ENCODE measurements at places on chromosomes 7 and 10. TPM values are rescaled to one million over a fixed set of nuclear protein-coding genes. Genes with fewer than 3 reads are reported as not detected.

ELN gene
- 15.9 TPM for total RNA-seq

GPC2 gene
- 6.7 TPM for total RNA-seq

WNT16 gene
- not detected for total RNA-seq

OPN4 gene
- total RNA-seq, result not detected

H2BK1 gene
- total RNA-seq, result not detected

DKK1 gene
- not detected for total RNA-seq

DGKI gene
- total RNA-seq, result not detected

GRCh38 chr10:124678557-124679240 is 65.5 kb downstream of the FAM53B start:
- no peak overlapping the region for H3K27ac ChIP-seq
- H3K27me3 ChIP-seq, result no peaks in the 10 kb centered on the region
- H3K4me1 ChIP-seq, result no peaks in the 10 kb centered on the region

- H3K27me3 ChIP-seq, result no peaks in the 10 kb centered on the region
- H3K36me3 ChIP-seq, result no peaks in the 10 kb centered on the region
- no peak overlapping the region for H3K4me3 ChIP-seq
- no peak for DNase-seq
These were observed 210.7 kb downstream of the SKAP2 start for GRCh38 chr7:26653430-26654399.

DNA sequence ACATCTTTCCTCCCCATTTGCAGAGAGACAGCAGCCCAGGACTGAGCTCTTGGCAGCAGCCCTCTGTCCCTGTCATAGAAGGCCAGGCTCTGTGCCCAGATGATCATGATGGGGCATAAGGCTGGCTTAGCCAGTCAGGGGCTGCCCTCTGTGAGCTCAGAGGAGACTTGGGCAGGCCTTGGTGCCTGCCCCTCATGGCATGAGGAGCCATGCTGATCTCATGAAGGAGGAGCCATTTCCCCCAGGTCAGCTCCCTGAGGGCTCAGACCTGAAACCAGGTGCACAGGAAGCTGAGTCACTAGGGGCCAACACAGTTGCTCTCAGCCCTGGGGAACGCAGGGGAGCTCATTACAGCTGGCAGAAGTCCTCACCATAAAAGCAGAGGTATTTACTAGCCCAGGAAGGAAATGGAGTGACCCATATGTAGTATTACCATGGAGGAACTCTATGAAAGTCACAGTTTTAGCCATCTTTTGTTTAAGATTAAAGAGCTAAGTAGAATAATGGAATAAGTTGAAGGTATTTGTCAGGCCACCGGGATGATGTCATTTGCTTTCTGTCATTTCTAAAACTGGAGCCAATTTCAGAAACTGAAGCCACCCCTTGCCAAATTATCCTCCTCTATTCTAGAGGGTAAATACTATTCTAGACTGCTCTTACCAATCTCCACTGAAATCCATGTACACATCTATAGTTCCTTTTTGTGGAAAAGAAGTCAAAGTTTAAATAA is 362.4 kb upstream of the ZNF32 start:
- H3K4me1 ChIP-seq, result peaks cover 3% of the 10 kb centered on the region
- no peaks in the 10 kb centered on the region for H3K36me3 ChIP-seq
- no peaks in the 10 kb centered on the region for H3K27me3 ChIP-seq
- H3K4me3 ChIP-seq, result no peak overlapping the region
- no peak for DNase-seq

GRCh38 chr10:3393958-3394357 is 221.4 kb upstream of the PITRM1 start:
- no peaks in the 10 kb centered on the region for H3K27me3 ChIP-seq
- H3K36me3 ChIP-seq, result no peaks in the 10 kb centered on the region
- H3K27ac ChIP-seq, result no peak overlapping the region
- H3K4me3 ChIP-seq, result no peak overlapping the region

DNA sequence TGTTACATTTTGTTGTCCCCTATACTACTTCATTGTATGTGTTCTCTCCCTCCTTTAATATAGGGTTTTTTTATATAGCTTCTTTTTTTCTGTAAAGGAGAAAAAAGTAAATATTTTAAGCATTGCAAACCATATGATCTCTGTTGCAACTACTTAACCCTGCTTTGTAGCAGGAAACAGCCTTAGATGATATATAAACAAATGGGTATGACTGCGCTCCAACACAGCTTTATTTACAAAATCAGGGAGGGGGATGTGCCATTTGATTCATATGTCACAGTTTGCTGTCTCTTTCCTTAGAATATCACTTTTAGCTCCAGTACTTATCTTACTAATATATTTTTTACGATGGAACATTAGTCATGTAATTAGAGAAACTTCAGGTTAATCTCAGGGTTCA is 155.2 kb upstream of the GNAI1 start:
- H3K27me3 ChIP-seq, result no peaks in the 10 kb centered on the region
- H3K27ac ChIP-seq, result no peak overlapping the region
- H3K36me3 ChIP-seq, result no peaks in the 10 kb centered on the region
- no peaks in the 10 kb centered on the region for H3K4me1 ChIP-seq

DNA sequence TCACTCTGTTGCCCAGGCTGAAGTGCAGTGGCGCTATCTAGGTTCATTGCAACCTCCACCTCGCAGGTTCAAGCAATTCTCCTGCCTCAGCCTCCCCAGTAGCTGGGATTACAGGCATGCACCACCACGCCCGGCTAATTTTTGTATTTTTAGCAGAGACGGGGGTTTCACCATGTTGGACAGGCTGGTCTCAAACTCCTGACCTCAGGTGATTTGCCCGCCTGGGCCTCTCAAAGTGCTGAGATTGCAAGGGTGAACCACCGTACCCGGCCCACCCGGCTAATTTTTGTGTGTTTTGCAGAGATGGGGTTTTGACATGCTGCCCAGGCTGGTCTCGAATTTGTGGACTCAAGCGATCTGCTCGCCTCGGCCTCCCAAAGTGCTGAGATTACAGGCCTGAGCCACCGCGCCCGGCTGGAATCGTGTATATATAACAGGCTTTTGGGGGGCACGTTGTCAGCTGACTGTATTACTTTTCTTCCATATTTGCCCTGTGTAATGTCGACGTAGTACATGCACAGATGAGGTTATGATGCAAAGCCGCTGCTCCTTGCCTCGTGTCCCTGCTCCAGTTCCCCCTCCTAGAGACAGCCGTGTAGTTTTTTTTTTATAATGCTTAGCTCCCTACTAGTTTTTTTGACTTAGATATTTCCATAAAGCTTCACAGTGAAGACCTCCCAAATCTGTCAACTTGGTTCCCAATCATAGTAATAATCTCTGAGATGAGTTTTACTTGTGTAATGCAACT is 883 bp upstream of the TRA2A start:
- no peaks in the 10 kb centered on the region for H3K36me3 ChIP-seq
- DNase-seq, result no peak
- H3K27ac ChIP-seq, result peak overlapping the region; percentile 97
- no peaks in the 10 kb centered on the region for H3K27me3 ChIP-seq
- H3K4me1 ChIP-seq, result peaks cover 5% of the 10 kb centered on the region
- H3K4me3 ChIP-seq, result peak overlapping the region; percentile 83

DNA sequence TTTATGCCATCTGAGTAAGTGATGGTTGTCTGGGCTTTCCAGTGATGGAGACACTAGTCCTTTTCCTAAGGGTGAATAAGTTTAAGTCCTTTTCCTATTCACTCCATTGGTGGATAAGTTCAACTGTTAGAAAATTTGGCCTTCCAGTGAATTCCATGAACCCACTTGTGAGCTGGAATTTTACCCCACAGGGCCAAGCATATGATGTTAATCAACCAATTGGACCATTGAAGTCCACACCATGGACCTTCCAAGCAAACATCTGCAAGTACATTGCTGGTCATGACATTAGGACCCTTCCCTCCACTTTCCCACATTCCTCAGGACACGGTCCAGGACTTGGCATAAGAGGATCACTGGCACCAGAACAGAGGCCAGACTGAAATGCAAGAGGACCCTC is 381.4 kb downstream of the RPS24 start:
- DNase-seq, result no peak
- H3K4me1 ChIP-seq, result no peaks in the 10 kb centered on the region
- no peak overlapping the region for H3K27ac ChIP-seq
- H3K27me3 ChIP-seq, result no peaks in the 10 kb centered on the region

GRCh38 chr10:75679536-75679935 is 248.1 kb downstream of the LRMDA start:
- no peak for DNase-seq
- no peak overlapping the region for H3K4me3 ChIP-seq
- H3K27me3 ChIP-seq, result no peaks in the 10 kb centered on the region
- H3K36me3 ChIP-seq, result no peaks in the 10 kb centered on the region
- no peak overlapping the region for H3K27ac ChIP-seq
- H3K4me1 ChIP-seq, result no peaks in the 10 kb centered on the region

DNA sequence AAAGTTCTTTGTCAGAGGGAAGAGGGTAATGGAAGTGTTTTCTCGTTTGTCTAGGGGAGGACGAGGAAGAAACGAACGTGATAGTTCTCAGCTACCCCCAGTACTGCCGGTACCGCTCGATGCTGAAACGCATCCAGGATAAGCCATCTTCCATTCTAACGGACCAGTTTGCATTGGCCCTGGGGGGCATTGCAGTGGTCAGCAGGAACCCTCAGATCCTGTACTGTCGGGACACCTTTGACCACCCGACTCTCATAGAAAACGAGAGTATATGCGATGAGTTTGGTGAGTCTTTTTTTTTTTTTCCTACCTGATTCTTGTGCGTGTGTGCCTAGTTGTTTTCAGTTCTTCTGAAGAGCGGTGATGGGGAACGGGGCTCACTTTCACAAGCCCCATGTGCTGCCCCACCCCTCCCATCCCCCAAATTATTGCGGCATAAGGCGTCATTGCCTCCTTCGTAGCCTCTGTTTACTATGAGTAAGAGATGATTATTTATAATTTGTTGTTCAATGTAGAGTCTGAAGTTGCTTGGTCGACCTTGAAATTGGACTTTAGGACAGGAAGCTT is 98.6 kb downstream of the ARID5B start:
- H3K27me3 ChIP-seq, result no peaks in the 10 kb centered on the region
- no peak overlapping the region for H3K27ac ChIP-seq
- H3K36me3 ChIP-seq, result no peaks in the 10 kb centered on the region
- peak; percentile 75 for DNase-seq
- no peaks in the 10 kb centered on the region for H3K4me1 ChIP-seq
- no peak overlapping the region for H3K4me3 ChIP-seq

DNA sequence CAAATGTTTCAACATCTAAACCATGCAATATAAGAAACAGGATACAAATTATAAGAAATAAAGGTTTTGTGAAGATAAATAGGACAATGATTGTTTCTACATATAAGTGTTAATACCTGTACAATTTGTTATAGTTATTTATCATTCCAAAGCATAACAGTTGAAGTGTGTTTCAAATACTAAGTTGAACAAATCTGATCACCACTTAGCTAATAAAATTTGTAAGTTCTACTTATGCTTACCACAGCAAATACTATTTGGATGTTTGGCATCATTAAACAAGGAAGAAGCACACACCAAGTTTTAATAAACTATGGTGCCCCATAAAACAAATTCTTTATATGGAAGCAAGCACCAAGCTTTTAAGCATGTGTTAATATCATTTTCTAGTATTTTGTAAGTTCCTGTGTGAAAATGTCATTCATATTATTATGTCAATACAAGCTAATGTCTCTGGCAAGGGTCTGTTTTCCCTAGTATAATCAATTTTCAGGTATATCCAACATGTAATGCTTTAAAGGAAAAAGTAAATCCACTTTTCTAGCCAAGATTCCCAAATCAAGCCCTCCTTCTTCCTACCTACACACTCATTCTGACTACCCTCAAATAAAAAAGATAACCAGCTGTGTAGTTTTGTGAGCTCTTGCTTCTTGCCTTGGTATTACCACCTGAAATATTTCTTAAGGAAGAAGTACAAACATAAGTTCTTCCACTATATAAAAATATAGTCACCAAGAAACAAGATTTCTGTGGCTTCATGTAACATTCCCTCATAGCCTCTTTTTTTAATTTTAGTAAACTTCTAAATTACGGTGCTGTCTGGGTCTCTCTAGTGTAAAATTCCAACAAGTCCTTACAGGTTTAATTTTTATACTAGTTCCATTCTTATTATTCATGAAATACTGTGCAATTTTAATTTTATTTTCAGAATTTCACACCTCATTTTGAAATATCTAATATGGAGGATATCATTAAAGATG is 9.2 kb downstream of the SKAP2 start:
- no peaks in the 10 kb centered on the region for H3K27me3 ChIP-seq
- H3K4me3 ChIP-seq, result no peak overlapping the region
- H3K27ac ChIP-seq, result peak overlapping the region; percentile 78
- no peaks in the 10 kb centered on the region for H3K36me3 ChIP-seq
- no peak for DNase-seq

- no peak for DNase-seq
- no peaks in the 10 kb centered on the region for H3K27me3 ChIP-seq
- peaks cover 7% of the 10 kb centered on the region for H3K4me1 ChIP-seq
These were observed 589 bp downstream of the ZNF488 start for GRCh38 chr10:47383261-47384147.

- H3K27ac ChIP-seq, result no peak overlapping the region
- H3K4me3 ChIP-seq, result no peak overlapping the region
- peak; percentile 27 for DNase-seq
- no peaks in the 10 kb centered on the region for H3K36me3 ChIP-seq
- H3K27me3 ChIP-seq, result no peaks in the 10 kb centered on the region
- H3K4me1 ChIP-seq, result peaks cover 5% of the 10 kb centered on the region
These were observed 42.3 kb upstream of the PSAP start for GRCh38 chr10:71893258-71893815.

- H3K27ac ChIP-seq, result no peak overlapping the region
- H3K4me3 ChIP-seq, result no peak overlapping the region
- H3K36me3 ChIP-seq, result no peaks in the 10 kb centered on the region
- H3K27me3 ChIP-seq, result no peaks in the 10 kb centered on the region
- H3K4me1 ChIP-seq, result no peaks in the 10 kb centered on the region
These were observed 5.0 kb downstream of the MYO1G start for GRCh38 chr7:44973610-44974401.

DNA sequence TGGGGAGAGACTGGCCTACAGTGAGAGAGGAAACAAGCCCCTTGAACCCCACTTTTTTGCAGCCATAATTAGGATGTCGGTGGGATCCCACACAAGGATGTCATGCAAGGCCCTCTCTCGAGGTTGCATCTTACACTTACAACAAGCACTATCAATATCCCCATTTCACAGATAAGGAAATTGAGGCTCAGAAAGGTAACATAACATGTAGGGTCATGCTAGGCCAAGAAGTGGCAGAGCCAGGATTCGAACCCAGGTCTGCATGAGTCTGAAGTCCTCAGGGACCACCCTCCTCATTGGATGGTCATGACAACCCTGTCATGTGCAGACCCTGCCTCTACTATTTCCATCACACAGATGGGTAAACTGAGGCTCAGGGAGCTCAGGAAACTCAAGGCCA is 123.5 kb downstream of the C10orf105 start:
- no peaks in the 10 kb centered on the region for H3K27me3 ChIP-seq
- H3K4me1 ChIP-seq, result peaks cover 6% of the 10 kb centered on the region
- H3K4me3 ChIP-seq, result no peak overlapping the region
- H3K27ac ChIP-seq, result no peak overlapping the region
- no peaks in the 10 kb centered on the region for H3K36me3 ChIP-seq

DNA sequence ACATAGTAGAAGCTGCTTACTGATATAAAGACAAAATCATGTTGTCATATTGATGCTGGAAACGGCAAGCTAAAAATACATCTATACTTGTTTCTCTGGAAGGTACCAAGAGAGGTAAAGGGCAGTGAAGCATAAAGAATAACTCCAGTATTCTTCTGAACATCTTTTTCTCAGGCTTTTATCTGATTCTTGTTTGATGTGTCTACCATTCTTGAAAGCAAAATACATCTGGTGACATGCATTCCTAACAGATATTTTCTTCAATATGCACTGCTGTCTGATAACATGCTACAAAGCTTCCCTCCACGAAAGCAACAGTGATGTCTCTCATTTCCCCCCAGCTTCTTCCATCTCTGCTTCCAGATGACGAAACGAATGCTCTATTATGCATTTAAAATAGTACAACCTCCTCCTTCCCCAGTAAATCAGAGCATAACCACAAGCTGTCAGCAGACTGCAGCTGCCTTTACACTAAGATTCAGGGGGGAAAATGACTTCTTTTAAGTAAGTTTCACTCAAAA is 100.8 kb downstream of the ARHGAP21 start:
- H3K4me1 ChIP-seq, result no peaks in the 10 kb centered on the region
- no peak overlapping the region for H3K27ac ChIP-seq
- H3K4me3 ChIP-seq, result no peak overlapping the region
